ENCODE measurements at places on chromosomes 1 and 21. TPM values are rescaled to one million over a fixed set of nuclear protein-coding genes. Genes with fewer than 3 reads are reported as not detected.

GRCh38 chr1:233473549-233474204 lies 140.2 kb upstream of the KCNK1 start:
- no peak for DNase-seq

The C1QB gene
- total RNA-seq = 172 TPM

GRCh38 chr1:168473126-168473525 lies 70.7 kb downstream of the XCL2 start:
- no peak for DNase-seq

The MX1 gene
- total RNA-seq = 23.1 TPM

GRCh38 chr1:91428182-91428798 lies 23.7 kb upstream of the HFM1 start:
- no peak for DNase-seq

DNA sequence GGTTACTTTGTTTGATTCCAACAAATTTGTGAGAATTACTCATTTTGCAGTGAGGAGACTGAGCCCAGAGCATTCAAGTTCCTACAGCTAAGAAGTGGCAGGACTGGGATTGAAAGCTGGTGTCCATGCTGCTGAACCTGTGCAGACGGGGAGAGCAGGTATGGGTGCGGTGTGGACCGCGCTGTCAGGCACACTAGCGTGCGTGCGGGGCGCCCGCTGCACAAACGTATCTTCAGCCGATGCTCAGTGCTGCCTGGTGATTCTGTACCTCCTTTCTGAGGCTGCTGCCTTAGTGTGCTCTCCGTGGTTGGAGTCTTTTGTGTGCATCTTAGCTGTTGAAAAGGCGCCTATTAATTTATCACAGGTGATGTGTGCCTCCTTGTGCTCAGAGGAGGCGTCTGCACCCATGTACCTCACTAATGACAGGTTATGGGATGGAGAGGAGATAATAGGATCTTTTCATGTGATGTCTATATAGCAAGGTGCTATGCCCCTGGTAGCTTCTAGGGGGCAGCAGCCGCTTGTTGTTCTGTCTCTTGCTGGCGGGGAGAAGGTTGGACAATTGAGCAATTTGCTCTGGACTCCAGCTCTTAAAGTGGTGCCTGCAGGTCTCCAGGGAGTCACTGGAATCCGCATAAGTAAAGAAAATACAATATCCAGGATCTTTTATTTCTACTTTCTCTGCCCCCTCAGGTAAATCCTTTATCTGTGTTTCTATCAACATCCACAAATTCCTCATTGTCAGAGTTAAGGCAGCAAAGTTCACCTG lies 32.5 kb downstream of the PEX14 start:
- peak; percentile 63 for DNase-seq

GRCh38 chr1:2503554-2504224 lies 22.7 kb downstream of the PANK4 start:
- DNase-seq = no peak
